ENCODE measurements at places on chromosomes 13 and 19. TPM values are rescaled to one million over a fixed set of nuclear protein-coding genes. Genes with fewer than 3 reads are reported as not detected.

The CEACAM7 gene
- not detected for total RNA-seq

The NCCRP1 gene
- not detected for total RNA-seq

The TTC9B gene
- not detected for total RNA-seq

The ZNF20 gene
- total RNA-seq = 12.5 TPM

The PRR19 gene
- 8.3 TPM for total RNA-seq

The KIR2DL3 gene
- total RNA-seq = not detected

The CEACAM21 gene
- total RNA-seq = not detected

The PRTN3 gene
- total RNA-seq = not detected

The PALM3 gene
- not detected for total RNA-seq

The EMC10 gene
- 125 TPM for total RNA-seq

The IZUMO2 gene
- not detected for total RNA-seq

The C19orf85 gene
- total RNA-seq = not detected

The RNF113B gene
- not detected for total RNA-seq

The ZNF729 gene
- total RNA-seq = not detected

The ZNF799 gene
- 2.6 TPM for total RNA-seq

All from pericardium fibroblast (primary cell).